WTC11 (cell line): ENCODE measurements at places on chromosomes 6 and 20.
A peak's percentile ranks its signal among the peaks of the same experiment; 100 is the strongest.

DNA sequence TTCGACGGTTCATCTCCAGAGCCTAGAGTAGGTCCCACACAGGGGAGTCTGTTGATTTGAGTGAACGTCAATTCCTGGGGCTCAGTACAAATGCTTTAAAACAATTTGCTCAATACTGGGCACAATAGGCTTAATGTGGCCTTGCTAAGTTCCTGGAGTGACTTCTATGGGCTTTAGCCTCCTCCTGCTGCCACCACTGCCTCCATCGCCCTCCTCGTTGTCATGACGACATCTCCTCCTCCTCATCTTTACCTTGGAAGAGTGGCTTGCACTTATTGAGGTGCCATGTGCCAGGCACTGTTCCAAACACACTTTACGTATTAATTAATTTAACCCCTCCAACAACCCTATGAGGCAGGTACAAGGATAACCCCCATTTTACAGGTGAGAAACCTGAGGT lies 11.8 kb upstream of the ZMYND8 start:
- DNase-seq: no peak

DNA sequence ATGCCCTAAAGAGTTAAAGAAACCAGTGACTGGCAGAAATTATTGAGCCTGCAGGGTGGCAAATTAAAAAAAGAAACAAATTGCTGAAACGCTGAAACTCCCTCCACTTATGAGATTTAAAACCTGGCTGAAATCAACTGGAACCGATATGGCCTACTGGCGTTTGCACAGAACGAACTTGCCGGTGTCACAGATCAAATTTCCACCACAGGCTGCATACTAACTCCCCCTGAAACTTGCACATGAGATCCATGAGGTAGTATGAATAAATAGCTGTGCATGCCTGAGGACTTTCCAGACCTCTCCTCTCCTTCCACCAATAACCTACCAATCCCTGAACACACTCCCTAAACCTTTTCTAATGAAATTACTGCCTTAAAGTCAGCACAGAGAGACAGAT lies 150.4 kb downstream of the RNGTT start:
- DNase-seq: no peak

- no peak for DNase-seq
Measured at GRCh38 chr6:80143419-80143937, 37.0 kb downstream of the BCKDHB start.

DNA sequence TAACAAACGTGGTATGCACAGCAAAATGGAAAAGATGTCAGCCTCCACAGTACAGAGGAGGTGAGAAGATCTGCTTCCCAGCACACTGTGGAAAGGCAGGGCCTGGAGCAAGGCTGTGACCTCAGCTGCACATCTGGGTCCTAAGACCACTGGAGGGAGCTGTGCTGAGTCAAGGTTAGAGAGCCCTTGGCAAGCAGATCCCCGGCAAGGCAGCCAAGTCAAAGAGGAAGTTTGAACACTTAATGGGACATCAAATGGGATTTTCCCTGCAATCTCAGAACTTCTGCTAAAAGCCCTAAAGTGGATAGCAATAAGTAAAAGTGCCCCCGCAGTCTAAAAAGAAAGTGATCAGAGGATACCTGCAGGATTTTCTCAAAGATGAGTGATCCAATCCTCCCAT lies 39.5 kb downstream of the UNC5CL start:
- DNase-seq: peak; percentile 72

DNA sequence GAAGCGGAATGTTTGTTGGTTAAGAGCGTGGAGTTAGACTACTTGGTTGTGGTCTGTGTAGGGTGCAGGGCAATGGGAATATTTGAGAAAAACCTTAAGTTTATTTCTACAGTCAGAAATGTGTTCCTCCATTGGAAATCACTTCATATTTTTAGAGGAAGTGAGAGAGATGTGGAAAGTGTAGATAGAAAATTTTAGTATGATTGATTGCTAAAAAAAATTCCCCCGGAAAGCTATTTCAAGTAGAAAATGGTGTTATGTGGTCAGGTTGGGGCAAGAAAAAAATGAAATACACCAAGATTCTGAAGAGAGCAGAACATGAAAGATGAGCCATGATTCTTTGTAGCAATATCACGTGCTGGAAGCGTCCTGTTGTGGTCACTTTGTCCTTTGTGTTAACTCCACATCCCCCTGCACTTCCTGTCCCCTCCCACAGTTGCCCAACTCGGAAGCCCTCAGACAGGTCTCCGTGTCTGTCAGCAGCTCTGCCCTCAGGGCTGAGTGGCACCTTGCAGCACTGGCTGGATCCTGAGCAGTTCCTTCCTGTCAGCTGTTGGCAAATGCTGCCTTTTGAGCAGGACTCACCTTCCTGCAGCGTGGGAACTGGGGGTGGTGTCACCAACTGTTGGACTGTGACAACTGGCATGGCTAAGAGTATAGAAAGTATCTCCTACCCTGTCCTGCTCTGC lies 137.5 kb upstream of the SLC24A3 start:
- DNase-seq: no peak

- peak; percentile 79 for DNase-seq
Measured at GRCh38 chr6:35552285-35552917, 39.7 kb upstream of the TULP1 start.

- no peak for DNase-seq
Measured at GRCh38 chr20:51494241-51495110, 48.0 kb downstream of the NFATC2 start.

DNA sequence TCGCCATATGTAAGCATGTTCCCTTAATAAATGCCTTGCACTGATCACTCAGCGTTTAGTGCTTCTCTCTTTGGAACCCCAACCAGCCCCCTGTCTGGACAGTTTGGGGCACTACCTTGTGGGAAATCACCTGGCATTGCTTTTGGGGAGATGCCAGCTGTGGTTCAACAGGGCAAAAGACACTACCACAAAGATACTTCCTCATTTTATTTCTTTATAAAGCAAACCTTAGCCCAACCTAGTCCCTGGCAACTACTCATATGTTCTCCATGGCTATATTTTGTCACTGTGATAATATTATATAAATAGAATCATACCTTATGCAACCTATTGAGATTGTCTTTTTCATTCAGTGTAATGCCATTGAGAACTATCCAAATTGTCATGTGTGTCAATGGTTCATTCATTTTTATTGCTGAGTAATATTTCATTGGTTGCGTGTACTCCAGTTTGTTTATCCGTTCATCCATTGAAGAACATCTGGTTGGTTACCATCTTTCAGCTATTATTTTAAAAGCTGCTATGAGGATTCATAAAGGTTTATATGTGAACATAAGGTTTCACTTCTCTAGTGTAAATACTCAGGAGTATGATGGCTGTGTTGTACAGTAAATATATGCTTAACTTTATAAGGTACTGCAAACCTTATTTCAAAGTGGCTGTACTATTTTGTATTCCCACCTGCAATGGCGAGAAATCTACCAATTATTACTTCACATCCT lies 114.8 kb downstream of the MOXD1 start:
- no peak for DNase-seq
